ENCODE measurements at places on chromosomes 6 and 20. TPM values are rescaled to one million over a fixed set of nuclear protein-coding genes. Genes with fewer than 3 reads are reported as not detected.

DNA sequence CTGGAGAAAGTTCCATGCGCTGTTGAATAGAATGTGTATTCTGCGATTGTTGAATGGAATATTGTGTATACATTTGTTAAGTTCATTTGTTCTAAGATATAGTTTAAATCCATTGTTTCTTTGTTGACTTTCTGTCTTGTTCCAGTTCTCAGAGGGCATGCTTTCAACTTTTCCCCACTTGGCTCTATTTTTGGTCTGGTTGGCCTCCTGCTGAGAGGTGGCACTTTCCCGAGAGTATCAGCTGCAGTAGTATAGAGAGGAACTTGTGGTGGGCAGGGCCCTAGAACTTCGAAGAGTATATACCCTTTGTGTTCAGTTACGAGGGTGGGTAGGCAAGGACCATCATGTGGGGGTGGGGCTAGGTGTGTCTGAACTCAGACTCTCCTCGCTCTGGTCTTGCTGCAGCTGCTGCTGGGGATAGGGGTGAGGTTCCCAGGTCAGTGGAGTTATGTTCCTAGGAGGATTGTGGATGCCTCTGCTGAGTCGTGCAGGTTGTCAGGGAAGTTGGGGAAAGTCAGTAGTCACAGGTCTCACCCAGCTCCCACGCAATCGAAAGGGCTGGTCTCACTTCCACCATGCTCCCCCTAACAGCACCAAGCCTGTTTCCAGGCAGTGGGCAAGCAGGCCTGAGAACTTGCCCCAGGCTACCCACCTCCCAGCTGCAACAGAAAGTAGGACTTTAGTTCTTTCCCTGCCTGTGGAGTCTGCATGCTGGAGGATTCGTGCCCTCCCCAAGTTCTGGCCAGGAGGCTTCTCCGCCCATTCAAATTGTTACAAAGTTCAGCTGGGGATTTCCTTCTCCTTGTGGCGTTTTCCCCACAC is 118.9 kb upstream of the SSTR4 start:
- no peak for DNase-seq

- DNase-seq, result no peak
Observed at GRCh38 chr20:47782920-47783552, 2.2 kb downstream of the SULF2 start.

DNA sequence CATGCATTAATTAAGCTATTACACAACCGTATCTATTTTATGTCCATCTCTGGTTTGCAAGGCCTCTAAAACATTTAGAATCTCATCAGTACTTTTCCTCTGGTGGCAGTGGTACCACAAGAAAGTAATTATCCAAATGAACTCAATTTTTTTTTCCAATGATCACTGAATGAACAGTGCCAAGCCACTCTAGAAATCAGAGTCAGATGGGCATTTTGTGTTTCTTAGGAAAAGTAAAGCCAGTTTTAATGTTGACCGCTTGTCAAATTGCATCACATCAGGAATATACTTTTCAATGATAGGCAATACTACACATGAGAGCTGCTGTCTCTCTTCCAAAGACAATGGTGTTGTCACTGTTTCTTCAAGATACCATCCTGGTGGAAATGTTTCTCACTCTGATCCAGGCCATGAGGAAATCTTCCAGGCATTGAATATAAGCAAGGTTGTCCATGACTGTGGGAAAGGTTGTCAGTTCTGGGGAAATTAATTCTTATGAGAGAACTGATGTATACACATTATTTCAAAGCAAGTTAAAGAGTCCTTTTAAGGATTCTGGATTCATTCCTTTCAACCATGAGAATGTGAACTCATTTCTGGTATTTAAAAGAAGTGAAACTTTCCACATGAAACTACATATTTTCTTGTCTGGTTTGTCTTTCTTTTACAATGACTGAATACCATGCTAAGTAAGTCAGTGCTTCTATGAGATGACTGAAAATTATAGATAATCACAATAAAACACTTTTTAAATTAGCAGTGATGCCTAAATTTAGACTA is 108.8 kb upstream of the TCF21 start:
- no peak for DNase-seq

DNA sequence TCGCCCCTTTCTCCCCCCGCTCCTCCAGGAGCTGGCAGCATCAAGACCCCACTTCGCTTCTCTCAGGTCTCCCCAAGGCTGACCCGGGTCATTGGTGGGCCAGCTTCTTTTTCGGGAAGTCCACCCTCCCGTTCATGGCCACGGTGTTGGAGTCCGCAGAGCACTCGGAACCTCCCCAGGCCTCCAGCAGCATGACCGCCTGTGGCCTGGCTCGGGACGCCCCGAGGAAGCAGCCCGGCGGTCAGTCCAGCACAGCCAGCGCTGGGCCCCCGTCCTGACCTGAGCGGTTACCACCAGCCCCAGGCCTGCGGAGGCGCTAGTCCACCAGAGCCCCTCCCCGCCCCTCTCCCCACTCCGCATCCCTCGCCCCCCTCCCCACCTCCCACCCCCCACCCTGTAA is 1.0 kb downstream of the PPDPF start:
- DNase-seq, result no peak

DNA sequence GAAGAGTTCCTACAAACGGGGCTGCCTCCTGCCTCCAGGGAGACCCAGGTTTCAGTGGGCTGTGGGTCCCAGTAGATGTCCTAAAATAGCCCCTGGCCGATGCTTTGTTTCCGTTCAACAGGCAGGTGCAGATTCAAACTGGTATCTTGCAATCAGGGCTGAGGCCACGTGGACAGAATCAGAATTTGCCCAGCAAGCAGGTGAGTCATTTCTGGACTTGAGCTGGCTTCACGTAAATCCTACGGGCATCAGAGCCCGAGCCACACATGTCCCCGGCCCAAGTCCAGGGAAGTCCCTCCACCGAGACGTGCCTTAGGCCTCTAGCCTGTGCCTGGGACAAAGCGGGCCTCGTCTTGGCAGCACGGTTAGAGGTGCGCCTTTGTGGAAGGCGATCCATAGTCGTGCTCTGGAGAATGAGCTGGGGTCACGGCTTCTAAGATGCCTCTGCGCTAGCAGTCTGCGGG is 101.6 kb upstream of the FRMD1 start:
- DNase-seq, result no peak

GRCh38 chr6:41442800-41443501 is 103.2 kb upstream of the FOXP4 start:
- DNase-seq, result no peak

- no peak for DNase-seq
Observed at GRCh38 chr6:45650524-45651135, 272.9 kb upstream of the SUPT3H start.

DNA sequence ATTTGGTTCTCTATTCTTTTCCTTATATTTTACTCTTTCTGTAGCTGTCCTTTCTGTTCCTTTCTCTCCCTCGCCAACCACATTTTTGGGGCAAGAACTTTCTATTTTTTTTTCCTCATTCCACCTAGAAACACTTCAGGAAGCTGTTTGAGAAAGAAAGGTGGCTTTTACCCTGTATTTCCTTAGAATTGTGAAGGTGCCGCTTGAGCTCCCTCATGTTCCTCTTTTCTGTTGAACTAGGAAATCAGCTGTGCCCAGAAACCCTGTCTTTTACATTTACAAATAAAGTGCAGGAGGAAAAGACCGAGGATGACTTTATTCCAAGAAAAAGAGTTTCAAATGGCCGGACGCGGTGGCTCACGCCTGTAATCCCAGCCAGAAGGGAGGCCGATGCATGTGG is 38.2 kb downstream of the OR2B2 start:
- DNase-seq, result no peak

DNA sequence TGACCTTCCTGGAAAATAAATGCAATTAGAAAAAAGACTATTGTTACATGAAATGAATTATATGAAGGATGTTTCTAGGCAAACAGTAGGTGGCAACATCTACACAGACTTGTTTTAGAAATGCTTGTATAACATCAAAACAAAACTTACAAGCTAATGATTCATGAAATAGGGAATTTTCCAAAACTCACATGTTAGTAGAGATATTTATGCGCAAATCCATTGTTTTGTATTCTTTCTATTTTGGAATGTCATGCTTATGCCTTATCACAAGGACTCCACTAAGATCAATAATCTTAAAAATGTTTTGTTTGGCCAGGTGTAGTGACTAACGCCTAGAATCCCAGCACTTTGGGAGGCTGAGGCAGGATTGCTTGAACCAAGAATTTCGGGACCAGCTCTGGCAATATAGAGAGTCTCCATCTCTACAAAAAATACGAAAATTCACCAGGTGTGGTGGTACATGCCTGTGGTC is 32.3 kb upstream of the LGSN start:
- DNase-seq, result no peak

- peak; percentile 17 for DNase-seq
Observed at GRCh38 chr20:38023181-38024001, 9.9 kb downstream of the TTI1 start.

DNA sequence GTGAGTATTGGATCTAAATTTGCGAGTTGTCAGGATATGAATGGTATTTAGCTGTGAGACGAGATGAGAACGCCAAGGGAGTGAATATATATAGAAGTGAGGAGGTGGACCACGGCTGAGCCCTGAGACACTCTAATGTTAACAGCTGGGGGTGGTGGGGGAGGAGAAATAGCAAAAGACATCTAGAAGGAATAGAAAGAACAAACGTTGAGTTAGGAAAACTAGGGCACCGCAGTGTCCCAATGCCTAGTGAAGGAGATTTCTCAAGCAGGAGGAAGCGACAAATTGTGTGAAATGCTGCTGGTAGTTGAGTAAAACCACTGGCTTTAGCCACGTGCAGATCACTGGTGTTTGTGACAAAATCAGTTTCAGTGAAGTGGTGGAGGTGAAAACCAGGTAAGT is 56.9 kb downstream of the CD164 start:
- no peak for DNase-seq

The UNC93A gene
- total RNA-seq, result not detected

The ANKEF1 gene
- 3.6 TPM for total RNA-seq

The CNR1 gene
- total RNA-seq, result not detected

The SLC17A2 gene
- total RNA-seq, result not detected

The PNLDC1 gene
- total RNA-seq, result 0.79 TPM

The POPDC3 gene
- not detected for total RNA-seq

The TUBB gene
- 1,703 TPM for total RNA-seq

The ADGRF4 gene
- not detected for total RNA-seq

The CTCFL gene
- total RNA-seq, result not detected

The SAMD5 gene
- not detected for total RNA-seq

Measured in activated CD8-positive, alpha-beta T cell treated with anti-CD3 and anti-CD28 coated beads, Interleukin-2, amount 10 ng/mL, durations not matched to agents 7 days and 5 days (primary cell).